ENCODE measurements at places on chromosomes 16 and 17. TPM values are rescaled to one million over a fixed set of nuclear protein-coding genes. Genes with fewer than 3 reads are reported as not detected.

- no peak for DNase-seq
These were observed 186.0 kb upstream of the PMFBP1 start for GRCh38 chr16:72357910-72358309.

- DNase-seq: no peak
These were observed 47.6 kb upstream of the MGAT5B start for GRCh38 chr17:76820561-76820960.

GRCh38 chr16:66129196-66129595 lies 237.3 kb upstream of the CDH5 start:
- no peak for DNase-seq

The CIAPIN1 gene
- total RNA-seq: 63.8 TPM

- DNase-seq: no peak
These were observed 1.4 kb downstream of the FMNL1 start for GRCh38 chr17:45222996-45223538.

All from dorsolateral prefrontal cortex (tissue), 122 donors.